ENCODE measurements at places on chromosomes 3 and 15. TPM values are rescaled to one million over a fixed set of nuclear protein-coding genes. Genes with fewer than 3 reads are reported as not detected.

GRCh38 chr3:188111002-188111584 lies 42.9 kb upstream of the LPP start:
- DNase-seq, result no peak

GRCh38 chr3:86960550-86960949 lies 30.4 kb downstream of the VGLL3 start:
- no peak for DNase-seq

GRCh38 chr3:195551381-195551978 lies 8.4 kb upstream of the PPP1R2 start:
- DNase-seq, result no peak

GRCh38 chr3:113454057-113454456 lies 12.8 kb upstream of the CFAP44 start:
- DNase-seq, result no peak

DNA sequence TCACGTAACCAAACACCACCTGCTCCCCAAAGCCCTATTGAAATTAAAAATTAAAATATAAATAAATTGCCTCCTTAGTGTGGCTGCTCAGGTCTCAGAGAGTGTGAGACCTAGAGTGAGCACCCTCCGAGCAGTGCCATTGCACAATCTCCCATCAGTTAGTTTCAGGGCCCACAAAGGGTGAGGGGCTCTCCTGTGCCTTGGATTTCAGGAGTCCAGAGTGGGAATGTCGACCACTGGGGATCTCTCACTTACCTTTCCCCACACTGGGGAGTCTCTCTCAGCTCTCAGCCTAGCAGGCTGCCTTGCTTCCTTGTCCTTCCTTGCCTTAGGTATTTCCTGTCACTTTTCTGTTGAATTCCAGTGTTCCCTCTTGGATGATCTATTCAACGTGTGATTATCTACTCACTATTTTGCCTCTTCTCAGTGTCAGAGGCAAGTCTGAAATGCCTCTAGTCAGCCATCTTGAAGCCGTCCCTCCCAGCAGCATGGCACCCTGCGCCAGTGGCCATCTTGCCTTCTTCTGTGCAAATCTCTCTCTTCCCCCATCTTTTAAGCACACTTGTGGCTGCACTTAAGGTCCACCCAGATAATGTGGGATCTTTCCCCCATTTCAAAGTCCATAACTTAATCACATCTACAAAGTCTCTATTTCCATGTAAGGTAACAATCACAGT lies 119.3 kb downstream of the LRRK1 start:
- DNase-seq, result no peak

DNA sequence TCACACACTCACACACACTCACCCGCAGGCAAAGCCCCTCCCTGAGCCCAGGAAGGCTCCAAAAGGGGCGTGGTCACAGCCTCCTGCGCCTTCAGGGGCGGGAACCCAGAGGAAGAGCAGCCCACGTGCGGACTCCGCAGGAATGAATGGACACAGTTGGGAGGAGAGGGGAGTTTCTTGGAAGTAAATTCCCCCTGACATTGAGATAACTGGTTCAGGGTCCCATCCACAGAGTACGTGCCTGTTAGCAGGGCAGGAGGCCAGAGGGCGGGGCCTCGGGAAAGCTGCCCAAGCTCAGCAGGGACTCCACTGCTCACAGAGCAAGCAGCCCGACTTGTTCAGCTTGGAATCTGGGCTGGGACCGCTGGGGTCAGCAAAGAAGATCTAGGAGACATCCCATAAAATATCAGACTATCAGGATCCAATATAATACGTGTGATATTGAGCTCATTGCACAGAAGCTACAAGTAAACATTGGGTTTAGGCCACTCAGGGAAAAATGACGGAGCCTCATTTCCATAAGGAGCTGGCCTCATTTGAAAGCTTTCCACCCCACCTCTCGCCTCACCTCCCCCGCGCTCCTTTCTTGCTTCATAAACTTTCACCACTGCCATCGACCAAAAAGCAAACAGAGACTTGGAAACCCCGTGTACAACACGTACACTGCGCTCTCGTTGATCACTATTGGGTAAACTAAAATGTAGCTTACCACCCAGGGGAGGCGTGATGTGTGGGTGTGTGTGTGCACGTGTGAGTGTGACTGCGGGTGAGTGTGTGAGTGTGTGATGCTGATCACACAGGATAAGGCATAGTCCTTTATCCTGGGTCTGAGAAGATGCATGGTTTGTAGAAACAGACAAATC lies 36.0 kb downstream of the TM2D3 start:
- DNase-seq, result peak; percentile 56

DNA sequence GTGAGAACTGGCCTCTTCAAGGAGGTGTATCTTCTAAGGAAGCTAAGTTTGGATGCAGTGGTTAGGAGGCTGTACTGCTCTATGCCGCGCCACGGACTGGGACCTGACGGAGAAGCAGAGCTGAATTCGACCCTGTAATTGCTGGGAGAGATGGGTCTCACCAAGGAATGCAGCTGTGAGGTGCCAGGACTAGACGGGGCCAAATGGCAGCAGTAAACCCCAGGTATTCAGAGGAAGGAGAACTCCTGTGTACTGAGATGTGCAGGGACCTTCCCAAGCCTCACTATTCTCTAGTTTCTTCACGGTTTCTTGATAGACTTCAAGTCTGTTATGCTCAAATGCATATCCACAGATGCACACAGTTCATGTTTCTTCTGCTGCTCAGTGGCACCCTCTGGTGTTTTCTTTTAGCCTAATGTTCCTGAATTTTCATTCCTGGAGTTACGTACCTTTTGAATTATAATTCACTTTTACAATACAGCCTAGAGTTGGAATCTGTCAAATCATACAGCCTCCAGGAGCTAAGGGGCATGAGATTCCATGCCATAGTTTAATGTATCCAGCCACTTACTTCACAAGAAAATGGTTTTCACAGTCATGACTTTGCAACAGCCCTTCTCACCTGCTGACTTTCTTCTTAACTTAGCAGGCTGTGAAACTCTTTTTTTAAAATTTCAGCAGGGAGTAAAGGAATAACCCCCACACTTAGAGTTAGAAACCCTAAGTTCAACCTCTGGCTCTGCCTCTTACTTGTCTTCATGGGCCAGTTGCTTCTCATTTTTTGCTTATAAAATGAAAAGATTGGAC lies 61.8 kb downstream of the GLDN start:
- DNase-seq, result peak; percentile 23

- DNase-seq, result no peak
Measured at GRCh38 chr3:53255423-53255774, 423 bp downstream of the TKT start.

GRCh38 chr15:77493324-77493907 lies 72.7 kb downstream of the HMG20A start:
- DNase-seq, result no peak

DNA sequence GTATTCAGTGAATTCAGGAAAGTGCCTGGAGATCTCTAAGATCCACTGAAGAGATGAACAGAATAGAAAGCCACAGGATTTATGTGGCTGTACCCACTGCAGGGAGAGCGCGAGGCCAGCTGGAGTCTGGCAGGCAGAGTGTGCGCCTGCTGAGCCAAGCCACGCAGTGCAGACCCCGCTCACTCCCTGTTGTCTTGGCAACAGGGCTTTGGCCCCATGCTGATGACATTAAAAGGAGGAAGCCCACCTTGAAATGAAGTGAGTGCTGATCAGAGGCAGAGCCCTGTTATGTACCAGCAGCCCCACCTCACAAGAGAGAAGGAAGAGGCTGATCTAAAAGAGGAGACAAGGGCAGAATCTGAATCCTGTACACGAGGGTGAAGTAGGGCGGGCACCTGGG lies 36.7 kb downstream of the PXYLP1 start:
- DNase-seq, result no peak

GRCh38 chr3:197019021-197019420 lies 10.6 kb downstream of the MELTF start:
- DNase-seq, result no peak

- no peak for DNase-seq
Measured at GRCh38 chr15:29129221-29129620, 140.4 kb downstream of the NSMCE3 start.

DNA sequence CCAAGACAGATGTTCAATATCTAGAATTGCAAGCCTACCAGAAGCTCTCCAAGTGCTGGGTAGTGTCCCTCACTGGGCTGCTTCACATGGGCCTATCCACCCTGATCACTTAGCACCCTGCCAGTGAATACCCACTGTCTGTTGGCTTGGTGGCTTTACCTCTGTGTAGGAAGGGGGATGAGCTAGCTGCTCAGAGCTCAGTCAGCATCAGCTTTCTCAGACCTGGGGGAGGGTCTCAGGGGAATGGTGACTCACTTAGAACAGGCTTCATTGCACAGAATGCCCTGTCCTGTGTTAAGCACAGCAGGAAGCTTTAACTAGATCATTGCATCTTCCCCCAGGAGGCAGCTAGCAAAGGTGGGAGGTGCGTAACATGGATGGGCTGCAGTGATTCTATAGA lies 209.8 kb downstream of the PDCD6IP start:
- no peak for DNase-seq

GRCh38 chr15:87939848-87940457 lies 316.6 kb downstream of the NTRK3 start:
- no peak for DNase-seq

DNA sequence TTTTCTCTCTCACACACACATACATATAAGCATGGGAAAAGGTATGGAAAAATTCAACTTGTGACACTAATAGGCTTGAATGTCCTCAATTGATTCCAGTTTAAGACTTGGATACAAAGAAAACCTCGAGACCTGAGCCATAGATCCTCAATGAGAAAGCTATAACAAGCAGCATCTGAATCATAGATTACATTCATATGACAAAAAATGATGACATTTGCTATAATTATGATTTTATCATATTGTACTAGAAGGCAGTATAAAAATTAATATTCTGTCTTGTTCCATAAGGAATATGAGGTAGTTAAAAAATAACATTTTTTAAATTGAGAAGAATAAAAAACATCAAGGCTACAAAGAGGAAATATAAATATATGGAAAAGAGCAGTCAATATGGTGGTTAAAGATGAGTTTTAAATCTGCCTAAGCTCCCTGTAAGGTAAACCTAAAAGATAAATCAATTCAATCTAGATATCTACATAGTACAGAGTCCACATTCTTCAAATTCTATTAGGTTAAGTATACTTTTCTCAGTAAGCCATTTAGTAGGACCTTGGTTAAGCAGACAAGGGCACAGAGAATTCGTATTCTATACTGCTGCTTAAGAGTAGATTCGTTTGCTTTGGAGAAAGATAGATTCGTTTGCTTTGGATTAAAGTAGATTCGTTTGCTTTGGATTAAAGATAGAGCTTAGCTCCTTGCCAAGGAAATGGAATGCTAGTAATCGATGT lies 175.7 kb downstream of the STAG1 start:
- no peak for DNase-seq

DNA sequence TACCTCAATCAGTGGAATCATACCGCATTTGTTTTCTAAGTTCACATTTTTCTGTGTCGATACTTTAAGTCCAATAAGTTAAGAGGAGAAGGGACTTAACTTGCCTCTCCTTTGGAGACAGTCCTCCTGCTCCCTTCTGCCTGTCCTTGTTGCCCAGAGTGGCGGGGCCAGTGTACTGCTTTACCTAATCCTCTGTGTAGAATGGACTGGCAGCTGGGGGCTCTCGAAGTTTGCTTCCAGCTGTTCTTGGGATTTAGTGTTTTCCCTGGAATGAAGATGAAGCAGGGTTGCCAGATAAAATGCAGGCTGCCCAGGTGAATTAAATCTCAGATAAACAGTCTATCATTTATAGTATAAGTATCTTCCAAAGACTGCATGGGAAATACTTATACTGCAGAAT lies 287.6 kb upstream of the C2CD4B start:
- DNase-seq, result no peak

DNA sequence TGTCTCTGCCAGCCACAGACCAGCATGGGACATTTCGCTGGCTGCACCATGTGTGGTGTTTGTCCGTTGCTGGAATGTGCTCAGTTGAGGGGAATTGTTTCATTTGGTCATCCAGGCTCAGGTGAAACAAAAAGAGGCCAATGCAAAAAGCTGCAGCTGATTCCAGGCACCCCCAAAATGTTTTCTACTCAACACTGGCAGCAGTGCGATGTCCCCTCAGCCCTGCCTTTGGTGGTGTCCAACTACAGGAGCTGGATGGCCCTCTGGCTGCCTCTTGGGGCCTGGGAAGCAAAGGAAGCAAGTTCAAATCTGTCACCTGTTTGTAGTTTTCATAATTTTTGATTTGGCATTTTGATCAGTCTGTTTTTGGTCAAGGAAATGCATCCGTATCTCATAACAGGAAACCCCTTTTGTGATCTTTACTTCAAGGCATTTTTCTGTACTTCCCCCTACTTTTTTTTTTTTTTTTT lies 141.8 kb downstream of the EEFSEC start:
- DNase-seq, result no peak

DNA sequence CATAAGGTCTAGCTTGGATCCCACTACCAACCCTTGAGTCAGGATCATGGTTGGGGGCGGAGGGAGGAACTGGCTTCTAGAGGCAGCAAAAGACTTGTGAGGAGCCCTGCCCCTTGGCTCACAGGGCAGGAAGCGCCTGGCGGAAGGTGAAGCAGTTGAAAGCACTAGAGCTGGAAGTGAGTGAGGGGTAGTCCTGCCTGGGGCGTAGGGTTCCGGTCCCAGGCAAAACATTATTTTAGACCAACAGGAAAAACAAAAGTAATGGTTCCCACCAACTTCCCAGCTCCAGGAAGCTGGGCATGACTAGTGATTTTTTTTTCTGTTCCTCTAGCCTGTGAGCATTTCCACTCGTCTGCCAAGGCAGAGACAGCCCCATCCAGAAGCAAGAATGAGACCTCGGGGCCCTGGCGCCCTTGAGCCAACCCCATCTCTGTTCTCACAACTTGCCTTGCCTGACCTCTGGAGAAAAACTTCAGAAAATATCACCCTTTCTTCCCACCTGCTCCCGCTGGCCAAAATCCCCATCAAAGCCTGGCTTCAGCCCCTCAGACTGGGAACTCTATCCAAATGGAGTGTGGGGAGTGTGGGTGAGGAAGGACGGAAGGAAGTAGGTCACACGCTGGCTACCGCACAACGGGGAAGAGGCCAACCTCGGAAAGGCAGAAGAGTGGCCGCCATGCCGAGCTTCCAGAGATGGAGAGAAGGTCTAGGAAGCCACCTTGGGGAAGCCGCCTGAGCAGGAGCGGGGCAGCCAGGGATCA lies 57.5 kb downstream of the RBPMS2 start:
- no peak for DNase-seq

- no peak for DNase-seq
Measured at GRCh38 chr3:111605018-111605417, 9.9 kb upstream of the ZBED2 start.

- DNase-seq, result no peak
Measured at GRCh38 chr3:116966649-116967048, 257.1 kb downstream of the TUSC7 start.

Gene ACSBG1
- 0.71 TPM for total RNA-seq

Gene MOBP
- not detected for total RNA-seq

Gene GOLGA6L10
- 1.2 TPM for total RNA-seq

Gene SLC24A5
- total RNA-seq, result not detected

Gene CHRFAM7A
- total RNA-seq, result 7.4 TPM

Gene IL20RB
- 6.1 TPM for total RNA-seq

Gene CAPN3
- 1.8 TPM for total RNA-seq

Gene NANOGP8
- total RNA-seq, result not detected

Gene PODXL2
- total RNA-seq, result 5.7 TPM

Gene PAQR9
- 0.17 TPM for total RNA-seq

Gene ARNT2
- total RNA-seq, result 3.0 TPM

Gene ALDH1A2
- total RNA-seq, result 1.7 TPM

Gene MLF1
- 43.7 TPM for total RNA-seq
